ENCODE measurements at places on chromosomes 4 and X.

DNA sequence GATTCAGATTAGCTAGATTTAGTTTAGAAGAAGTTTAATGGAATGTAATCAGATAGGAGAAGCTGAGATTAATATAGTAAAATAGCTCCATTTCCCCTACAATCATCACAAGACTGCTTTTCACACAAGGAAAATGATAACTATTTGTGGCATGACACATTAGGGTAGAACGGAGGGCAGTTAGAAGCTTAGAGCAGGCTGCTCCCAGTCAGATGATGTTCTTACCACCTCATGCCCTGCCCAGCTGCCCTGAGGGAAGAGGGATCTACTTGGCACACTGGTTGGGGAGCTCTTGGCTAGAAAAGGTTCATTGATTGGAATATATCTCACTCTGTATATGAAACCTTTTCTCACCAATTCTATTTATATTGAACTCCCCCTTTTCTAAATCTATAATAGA lies 180.7 kb upstream of the IL15 start:
- no peak for DNase-seq

- no peak for DNase-seq
Measured at GRCh38 chr4:151797853-151798252, 37.0 kb upstream of the GATB start.

GRCh38 chr4:78880874-78881492 lies 58.3 kb downstream of the PAQR3 start:
- no peak for DNase-seq

DNA sequence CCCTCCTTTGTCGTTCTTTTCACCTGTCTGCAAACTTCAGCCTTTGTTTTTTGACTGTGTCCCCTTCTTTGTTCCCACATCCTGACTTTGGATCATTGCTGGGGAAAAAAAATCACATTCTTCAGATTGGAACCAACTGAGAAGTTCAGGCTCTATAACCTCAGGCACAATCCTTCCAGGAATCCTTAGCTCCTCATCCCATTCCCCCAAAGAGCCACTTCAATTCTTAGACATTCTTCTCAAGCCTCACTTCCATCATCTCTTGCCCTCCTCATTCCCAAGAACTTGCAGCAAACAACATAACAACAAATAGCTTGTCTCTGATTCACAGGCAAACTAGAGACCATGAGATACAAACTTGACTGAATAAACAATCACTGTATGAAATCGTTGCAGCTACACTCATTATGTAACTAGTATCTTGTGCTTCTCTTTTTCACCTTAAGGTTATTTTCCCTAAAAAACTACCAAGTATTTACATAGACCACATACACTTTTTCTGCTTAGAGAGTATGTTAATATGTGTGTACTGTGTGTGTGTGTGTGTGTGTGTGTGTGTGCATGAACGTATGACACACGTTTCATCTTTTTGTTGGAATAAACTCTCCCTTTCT lies 26.4 kb upstream of the PGM2 start:
- DNase-seq, result no peak

- no peak for DNase-seq
Measured at GRCh38 chrX:50813843-50814661, at the start of gene SHROOM4. SHROOM4 (minus strand) TSS chrX:50814194; CDS start chrX:50814018, 176 bp downstream.

DNA sequence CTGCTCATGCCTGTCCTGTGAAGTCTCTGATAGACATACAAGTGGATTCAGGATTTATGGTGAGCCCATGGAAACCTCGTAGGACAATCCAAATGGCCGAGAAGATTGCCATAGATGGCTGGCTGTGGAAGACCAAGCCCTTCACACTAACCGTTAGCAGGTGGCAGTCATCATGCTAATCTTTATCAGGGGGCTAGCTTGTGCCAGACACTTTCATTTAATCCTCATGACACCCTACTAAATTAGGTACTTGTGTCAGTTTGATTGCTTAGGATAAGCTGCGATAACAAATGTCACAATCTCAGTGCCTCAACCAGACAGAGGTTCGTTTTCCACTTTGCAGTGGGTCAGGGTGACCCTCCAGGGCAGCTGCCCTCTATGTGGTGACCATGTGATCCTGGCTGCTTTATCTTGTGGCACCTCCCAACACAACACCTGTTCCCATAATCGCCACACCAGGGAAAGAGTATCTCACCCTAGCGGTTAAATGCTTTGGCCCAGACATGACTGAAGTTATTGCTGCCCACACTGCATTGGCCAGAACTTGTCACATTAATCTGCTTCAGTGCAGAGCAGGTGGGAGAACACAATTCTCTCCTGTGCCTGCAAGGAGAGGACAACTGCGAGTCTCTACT lies 60.8 kb downstream of the REPS2 start:
- DNase-seq, result no peak

DNA sequence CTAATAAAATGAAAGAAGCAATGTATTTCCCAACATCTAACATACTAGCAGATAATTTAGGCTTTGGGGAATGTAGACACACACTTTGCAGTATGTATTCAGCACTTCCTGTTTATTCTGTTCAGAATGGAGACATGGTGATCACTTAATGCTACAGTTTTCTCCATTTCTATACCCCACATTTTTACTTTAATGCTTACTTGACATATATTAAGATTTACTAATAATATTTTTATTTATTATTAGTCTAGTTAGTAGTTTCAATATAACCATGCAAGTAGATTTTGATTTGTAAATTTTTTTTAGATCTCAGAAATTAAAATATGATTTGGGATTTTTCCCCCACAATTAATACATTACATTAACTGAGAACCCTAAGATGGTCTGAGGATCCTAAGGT lies 98.4 kb downstream of the PRSS12 start:
- DNase-seq, result no peak

- no peak for DNase-seq
Measured at GRCh38 chr4:13980317-13981310, 353.1 kb upstream of the BOD1L1 start.

DNA sequence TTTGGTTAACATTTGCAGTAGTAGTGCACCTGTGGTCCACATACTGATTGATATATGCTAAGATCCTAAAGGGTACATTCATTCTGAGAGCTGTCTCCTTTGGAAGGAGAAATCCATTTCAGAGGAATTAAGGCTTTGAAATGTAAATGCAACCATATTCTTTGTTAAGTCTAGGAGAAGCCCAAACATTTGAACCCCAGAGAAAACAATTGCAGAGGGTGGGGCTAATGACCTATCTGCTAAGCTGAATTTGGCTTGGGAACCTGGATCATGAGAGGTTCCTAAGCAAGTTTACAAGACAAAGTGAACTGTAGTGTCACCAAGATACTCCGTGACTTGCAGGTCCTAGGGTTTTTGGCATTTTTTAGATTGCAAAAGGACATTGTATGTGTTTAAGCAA lies 41.2 kb downstream of the LAS1L start:
- no peak for DNase-seq

- DNase-seq, result no peak
Measured at GRCh38 chr4:123699880-123700771, 303.5 kb downstream of the SPRY1 start.

GRCh38 chr4:148800940-148801339 lies 358.7 kb upstream of the NR3C2 start:
- no peak for DNase-seq

DNA sequence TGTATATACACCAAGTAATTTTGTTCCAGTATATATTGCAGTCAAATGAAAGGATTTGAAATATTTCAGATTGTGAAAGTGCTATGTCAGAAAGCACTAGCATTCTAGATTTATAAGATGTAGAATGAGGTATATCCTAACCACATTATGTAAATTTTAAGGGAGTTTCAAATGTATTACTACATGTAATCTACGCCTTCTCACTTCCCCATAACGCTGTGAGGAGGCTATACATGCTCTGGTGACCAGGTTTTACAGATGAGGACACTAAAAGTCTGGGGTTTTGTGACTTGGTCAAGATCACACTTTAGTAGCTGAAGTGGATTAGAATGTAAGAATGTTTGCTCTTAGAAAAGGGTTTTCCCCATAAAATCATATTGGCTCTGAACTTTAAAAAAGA lies 8.1 kb downstream of the ENPEP start:
- DNase-seq, result no peak

- DNase-seq, result no peak
Measured at GRCh38 chrX:138788771-138789170, 77.3 kb upstream of the FGF13 start.

DNA sequence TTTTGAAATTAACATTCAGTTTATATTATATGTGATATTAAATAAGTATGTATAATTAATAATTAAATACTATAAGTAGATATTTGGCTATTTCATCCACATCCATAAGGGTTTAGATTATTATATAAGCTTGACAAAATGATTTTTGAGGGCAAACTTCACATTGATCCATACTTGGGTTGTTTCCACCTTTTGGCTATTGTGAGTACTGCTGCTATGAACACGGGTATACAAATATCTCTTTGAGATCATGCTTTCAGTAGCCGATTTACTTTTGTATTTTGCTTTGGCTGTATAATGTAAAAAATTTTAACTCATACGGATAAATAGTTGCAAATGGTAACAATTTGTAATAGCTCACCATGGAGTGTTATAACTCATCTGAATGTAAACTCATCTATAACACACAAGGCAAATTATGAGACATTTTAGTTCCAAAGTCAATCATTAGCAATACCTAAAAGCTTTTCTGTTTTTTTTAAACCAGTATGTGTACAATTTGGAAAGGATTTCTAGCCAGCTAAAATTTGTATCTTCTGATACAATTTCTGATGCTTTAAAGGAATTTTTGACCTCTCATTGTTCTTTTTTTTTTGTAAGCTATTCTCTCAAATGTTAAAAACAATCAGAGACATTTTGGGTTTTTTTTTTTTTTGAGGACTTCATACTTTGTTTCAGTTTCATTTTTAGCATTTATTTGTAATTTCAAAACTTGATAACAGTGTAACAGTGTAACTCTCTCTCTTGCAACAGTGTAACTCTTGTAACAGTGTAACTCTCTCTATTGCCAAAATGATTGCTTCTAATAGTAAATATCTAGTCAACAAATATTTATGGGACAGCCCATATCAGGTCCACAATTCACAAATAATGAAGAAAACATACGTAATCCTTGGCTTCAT lies 51.8 kb upstream of the ARX start:
- no peak for DNase-seq

- DNase-seq, result no peak
Measured at GRCh38 chr4:19130866-19131265, 1109.3 kb upstream of the LCORL start.

DNA sequence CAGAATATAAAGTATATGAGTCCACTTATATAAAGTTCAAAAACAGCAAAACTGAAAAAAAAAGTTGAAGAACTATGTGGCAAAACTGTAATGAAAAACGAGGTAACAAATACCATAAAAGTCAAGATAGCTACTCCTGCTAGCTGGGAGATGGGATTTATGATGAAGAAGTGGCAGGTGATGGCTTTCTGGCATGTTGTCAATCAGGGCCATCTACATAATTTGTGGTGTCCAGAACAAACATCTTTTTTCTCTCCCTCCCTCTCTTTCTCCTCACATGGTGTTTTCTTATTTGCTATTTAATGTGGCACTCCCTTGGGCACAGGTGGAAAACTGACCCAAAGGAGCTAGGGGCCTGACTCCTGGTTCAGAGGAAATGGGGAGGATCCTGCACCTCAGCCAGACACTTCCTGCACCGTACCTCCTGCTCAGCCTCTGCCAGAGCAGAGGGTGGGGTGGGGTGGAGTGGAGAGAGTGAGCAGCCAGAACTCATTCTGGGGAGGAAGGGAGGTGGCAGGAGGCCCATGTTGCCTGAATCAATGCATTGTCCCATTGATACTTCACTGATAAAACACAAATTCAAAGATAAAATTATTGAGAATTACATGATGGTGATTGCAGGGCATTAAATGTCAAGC lies 5.3 kb upstream of the SAP30 start:
- DNase-seq, result no peak

DNA sequence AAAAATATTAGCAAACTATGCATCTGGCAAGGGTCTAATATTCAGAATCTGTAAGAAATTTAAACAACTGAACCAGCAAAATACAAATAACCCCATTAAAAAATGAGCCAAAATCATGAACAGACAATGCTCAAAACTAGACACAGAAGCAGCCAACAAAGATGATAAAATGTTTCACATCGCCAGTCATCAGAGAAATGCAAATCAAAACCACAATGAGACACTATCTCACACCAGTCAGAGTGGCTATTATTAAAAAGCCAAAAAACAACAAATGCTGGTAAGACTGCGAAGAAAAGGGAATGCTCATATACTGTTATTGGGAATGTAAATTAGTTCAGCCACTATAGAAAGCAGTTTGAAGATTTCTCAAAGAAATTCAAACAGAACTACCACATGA lies 201.3 kb upstream of the CPEB2 start:
- DNase-seq, result no peak

- DNase-seq, result peak; percentile 12
Measured at GRCh38 chr4:145936997-145937901, 1.4 kb downstream of the ZNF827 start.

- no peak for DNase-seq
Measured at GRCh38 chr4:60081839-60082238, 1118.3 kb upstream of the ADGRL3 start.

DNA sequence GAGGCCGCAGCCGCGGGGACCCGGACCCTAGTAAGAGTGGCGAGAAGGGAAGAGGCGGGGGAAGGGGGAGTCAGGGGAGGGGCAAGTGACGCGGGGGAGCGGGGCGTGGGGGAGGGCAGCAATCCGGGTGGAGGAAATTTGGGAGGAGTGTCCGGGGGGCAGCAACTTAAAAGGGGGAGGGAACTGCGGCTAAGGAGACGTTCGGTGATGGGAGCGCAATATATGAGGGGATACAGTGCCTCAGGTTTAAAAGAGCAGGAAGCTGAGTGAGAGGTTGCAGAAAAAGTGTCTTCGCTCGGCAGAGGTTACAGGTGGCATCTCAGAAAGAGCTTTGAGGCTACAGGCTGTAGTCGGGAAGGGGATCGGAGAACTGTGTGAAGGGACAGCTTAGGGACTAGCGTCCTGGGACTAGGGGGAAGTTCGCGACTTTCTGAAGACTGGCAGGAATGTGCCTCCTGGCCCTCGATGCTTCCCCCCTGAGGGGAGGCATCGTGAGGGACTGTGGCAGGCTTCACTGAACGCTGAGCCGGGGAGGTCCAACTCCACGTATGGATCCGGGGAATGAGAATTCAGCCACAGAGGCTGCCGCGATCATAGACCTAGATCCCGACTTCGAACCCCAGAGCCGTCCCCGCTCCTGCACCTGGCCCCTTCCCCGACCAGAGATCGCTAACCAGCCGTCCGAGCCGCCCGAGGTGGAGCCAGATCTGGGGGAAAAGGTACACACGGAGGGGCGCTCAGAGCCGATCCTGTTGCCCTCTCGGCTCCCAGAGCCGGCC lies 519 bp downstream of the FOXO4 start:
- DNase-seq, result no peak

DNA sequence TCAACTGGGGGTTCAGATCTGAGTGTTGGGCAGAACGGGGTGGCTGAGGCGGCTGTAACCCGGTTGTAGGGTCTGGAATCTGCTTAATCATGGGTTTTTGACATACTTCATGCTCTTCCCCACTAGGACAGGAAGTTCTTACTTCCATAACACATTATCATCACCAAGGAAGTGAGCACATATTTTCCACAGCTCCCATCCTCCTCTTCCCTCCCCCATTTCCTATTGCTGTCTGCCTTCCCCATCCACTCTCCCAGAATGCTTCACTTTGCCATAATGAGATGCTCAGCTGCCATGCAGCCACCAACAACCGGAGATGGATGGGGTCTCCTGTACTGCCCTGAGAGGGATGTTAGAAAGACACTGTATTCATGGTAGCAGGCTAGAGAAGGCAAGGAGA lies 6.4 kb upstream of the DCUN1D4 start:
- no peak for DNase-seq

- DNase-seq, result no peak
Measured at GRCh38 chr4:185656467-185656931, 121.2 kb upstream of the PDLIM3 start.

GRCh38 chrX:125894947-125895346 lies 271.1 kb downstream of the DCAF12L2 start:
- DNase-seq, result no peak

- no peak for DNase-seq
Measured at GRCh38 chr4:187666034-187666433, 329.5 kb upstream of the ZFP42 start.
